ENCODE measurements at places on chromosomes 6 and 20.

DNA sequence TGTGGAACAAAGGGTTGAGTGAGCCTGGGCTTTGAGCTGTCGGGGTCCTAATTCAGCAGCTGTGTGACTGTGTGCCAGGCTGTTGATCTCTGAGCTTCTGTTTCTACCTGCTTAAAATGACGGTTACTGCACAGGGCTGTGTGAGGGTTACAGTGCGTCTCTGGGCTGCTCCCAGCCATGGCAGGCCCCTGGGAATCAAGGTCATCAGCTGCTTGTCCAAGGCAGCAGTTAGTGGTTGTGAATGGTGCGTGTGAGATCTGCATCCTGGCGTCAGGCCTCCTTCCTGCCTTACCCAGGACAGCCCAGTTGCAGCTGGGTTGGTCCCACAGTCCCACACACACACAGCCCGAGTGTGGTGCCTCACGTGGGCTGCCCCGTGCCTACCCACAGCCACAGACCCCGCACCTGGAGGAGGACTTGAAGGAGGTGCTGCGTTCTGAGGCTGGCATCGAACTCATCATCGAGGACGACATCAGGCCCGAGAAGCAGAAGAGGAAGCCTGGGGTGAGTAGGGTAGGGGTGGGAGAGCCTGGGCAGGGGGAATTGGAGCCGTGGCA is 15.6 kb downstream of the GTSF1L start:
- no peak for DNase-seq

DNA sequence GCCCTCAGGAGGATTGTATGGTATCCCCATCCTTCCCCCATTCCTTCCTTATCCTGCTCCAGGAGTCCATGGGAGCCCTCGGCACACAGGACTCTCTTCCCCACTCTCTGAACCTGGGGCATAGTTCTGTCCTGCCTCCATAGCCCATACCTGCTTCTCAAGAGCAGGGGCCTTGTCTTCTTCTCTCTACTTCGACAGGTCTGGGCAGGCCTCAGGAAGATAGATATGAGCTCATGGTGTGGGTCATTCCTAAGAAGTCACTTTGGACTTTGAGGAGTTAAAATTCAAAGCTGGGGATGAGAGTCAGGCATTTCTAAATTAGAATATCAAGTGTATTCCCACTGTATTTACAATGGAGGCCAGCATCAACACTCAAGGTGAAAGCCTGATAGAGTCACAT is 8.4 kb upstream of the ADA start:
- DNase-seq, result no peak

DNA sequence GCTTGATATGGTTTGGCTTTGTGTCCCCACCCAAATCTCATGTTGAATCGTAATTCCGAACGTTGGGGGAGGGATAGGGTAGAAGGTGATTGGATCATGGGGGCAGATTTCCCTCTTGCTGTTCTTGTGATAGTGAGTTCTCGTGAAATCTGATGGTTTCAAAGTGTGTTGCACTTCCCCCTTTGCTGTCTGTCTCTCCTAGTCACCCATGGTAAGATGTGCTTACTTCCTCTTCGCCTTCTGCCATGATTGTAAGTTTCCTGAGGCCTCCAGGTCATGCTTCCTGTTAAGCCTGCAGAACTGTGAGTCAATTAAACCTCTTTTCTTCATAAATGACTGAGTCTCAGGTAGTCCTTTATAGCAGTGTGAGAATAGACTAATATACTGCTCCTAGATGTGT is 19.9 kb downstream of the PFDN4 start:
- DNase-seq, result no peak

- DNase-seq, result no peak
Measured at GRCh38 chr6:5713519-5713918, 293.2 kb downstream of the NRN1 start.

DNA sequence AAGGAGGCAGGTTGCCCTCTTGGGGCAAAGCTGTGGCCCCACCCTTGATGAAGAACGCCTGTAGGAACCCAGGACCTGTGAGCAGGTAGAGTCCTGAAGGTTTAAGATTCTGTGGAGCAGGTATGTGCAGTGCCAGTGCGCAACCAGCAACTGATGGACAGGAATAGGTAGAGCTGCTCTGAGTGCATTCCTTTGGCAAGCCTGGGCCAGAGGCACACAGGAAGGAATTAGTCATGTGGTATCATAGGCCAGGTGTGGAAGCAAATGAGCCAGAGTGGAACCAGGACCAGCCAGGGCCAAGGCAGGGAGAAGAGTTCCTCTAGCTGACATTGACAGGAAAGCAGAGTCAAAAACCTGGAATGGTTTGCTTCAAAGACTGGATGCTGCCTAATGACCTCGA is 1.4 kb upstream of the KHDC1 start:
- DNase-seq, result no peak

- peak; percentile 20 for DNase-seq
Measured at GRCh38 chr20:11912013-11912658, 5.6 kb upstream of the BTBD3 start.

DNA sequence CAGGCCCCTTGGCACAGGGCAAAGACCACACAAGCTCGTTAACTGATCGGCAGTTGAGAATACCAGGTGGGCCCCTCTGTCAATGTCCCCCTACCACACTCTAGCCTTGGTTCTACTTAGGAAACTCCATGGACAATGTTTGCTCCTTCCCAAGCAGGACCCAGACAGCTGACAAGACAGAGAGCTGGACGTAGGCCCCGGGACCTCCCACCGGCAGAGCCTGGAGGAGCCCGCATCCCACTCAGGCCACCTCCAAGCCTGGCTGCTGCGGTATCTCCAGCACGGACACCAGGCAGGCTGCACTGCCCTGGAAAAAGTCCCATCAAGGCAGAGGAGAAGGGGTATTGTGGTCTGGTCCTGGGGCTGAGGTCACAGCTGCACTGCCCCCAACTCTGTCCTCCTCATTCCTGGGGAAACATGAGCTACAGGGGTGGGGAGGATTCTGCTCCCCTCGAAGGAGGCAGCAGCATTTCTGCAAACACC is 6.2 kb upstream of the GRM4 start:
- DNase-seq, result no peak

DNA sequence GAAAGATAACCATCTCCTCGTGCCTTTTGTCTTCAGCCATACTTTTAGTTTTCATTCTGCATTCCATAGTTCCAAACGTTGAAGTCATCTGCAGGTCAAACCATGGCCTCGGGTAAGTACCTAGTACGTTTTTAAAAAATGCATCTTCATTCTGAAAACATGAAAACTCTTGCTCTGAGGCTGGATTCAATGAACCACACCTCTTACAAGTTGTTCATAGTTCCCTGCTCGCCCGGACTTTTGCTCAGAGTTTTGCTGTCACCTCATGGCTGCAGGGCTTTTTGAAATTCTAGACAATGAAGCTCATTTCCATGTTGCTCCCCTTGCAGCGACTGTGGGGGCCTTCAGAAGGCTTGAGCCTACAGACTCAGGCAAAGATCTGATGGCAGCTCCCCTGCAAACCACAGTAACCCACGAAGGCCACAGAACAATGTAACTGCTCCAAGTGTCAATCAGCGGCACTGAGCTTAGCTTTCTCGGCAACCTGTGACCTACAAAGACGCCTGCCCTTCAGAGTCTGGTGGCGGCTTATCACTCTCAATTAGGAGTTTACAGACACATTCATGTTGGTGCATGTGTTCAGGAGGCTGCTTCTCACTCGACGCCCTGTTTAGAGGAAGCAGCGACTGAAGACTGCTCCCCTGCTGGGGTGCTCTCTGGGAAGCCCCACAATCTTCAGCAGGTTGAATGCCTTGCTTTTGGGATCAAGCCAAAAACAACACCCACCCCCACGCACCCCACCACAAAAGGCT is 61.2 kb downstream of the FOXC1 start:
- DNase-seq, result peak; percentile 25

DNA sequence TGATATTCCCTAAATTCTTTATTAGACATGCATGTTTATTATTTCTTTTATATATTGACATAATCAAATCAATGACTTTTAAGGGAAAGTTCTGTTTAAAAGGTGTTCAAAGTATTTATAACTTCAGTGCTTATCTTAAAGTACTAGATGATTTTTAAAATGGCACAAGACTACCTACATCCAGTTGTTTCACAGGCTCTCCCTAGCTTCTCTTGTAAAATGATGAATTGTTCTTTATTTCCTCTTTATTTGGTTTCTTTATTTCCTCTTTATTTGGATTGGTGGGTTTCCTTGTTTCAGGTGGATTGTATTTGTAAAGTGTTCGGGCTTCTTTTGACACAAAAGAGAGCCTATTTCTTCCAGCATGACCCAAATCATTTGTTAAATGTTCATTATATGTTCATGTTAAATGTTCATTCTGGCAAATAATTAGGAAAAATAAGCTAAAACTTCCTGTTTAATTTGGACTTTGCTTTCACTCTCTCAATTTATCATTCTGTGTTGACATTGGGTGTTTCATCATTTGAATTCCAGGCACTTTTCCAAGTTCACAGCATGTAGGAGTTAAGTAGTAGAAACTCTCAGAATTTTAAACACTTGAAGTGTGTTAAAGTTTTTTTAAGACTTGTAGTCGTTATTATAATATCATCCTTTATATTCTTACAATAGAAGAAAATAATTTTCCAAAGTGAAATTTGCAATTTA is 24.6 kb downstream of the MLIP start:
- peak; percentile 6 for DNase-seq

GRCh38 chr20:32484958-32485769 is 100.0 kb downstream of the NOL4L start:
- DNase-seq, result peak; percentile 87

- DNase-seq, result peak; percentile 51
Measured at GRCh38 chr6:75526502-75527127, 33.0 kb upstream of the FILIP1 start.

- no peak for DNase-seq
Measured at GRCh38 chr6:137704802-137705159, 162.3 kb upstream of the TNFAIP3 start.

DNA sequence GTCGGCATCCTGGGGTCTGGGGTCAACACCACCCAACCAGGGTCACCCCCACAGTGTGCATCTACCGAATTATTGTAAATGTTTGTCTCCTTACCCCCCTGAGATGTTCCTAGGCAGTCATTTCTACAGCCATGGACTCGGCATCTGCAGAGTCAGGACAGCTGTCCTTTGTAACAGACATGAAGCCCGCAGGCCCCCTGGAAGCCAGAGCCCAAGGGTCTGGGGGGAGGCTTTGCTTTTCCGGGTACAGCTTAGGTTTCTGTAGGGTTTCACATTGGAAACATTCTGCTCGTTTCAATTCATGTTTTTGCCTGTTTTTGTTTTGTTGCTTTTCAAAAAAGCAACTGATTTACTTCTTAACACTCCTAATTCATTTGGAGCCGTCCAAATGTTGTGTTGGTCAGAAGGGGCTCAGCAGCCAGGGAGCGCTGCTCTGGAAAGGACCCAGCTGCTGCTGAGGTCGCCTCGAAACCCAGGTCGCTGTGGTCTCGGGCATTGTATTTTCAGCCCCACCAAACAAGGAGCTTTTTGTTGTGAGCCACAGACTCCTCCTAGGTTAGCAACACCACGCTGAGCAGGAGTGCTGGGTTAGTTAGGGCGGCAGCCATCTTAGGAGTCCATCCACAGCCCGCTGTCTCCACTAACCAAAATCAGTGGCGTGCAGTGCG is 160.4 kb downstream of the TMEM242 start:
- DNase-seq, result no peak

GRCh38 chr6:11209369-11209768 is 23.1 kb downstream of the NEDD9 start:
- no peak for DNase-seq

- DNase-seq, result peak; percentile 59
Measured at GRCh38 chr20:47850146-47850545, 64.9 kb upstream of the SULF2 start.

- no peak for DNase-seq
Measured at GRCh38 chr6:30349421-30350177, 4.6 kb downstream of the RPP21 start.

DNA sequence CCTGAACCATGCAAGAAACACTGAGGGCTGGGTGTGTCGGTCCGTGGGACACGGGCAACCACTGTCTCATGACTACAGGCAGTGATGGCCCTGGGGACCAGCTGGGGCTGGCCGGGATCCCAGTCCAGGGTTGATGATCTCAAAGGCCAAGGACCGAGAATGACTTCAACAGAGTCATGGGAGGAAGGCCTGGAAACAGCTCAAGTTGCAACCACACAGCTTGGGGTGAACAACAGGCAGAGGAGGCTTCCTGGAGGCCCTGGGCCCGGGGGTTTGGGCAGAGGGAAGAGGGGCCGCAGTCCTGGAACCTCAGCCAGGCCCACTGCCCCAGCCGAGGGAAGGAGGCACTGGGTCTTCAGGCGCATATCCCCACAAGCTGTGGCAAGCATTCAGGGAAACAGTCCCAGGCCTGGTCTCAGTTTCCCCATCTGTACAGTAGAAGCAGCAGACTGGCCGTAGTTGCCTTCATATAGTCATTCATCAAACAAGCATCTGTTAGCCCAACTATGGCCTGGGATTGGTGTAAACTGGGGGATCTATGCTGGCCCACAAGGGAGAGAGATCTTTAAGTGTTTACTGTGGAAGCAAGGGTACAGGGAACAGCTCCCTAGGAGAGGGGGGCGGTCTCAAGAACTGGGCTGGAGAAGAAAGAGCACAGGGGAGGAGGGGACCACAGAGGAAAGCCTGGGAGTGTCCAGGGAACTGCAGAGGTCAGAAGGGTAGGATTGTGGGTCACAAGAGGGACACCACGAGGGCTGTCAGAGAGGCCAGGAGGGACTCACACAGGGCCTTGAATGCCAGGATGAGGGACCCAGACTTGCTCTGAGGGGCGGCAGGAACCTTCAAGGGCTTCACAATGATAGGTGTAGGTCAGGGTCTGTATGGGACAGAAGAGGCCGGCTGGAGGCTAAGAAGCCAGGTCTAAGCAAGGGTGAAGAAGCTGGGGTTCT is 2.1 kb downstream of the MYL9 start:
- peak; percentile 77 for DNase-seq

DNA sequence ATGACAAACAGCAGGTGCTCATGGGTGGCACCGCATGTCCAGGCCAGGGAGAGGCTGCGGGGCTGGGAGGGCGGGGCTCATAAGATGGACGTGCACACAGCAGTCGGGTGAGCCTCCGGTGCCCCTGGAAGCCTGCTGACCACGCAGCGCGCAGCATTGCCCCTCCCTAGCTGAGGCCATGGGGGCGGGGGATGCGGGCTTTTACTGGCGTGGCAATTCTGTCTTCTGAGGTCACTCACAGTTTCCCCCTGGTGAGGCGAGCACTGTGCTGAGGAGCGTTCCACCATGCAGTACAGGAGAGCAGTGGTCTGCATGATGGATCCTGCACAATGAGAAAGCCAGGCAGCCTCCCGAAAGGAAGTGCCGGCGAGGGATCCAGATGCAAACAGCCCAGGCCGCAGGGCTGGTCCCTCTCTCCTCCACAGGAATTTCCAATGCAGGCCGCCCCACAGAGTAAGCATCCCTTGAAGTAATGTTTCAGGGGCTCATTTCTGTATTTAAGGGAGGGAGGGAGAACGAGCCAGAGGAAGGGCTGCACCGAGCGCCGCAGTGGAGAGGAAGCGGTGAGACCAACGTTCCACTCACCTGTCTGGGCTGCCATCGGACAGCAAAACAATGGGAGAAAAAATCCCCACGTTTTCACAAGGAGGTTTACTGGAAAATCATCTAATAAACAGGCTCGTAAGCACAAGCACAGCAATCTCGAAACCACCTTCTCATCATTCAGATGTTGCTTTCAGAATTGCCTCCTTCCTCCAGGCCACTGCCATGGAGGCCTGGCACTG is 56.0 kb downstream of the IRF4 start:
- no peak for DNase-seq

- DNase-seq, result no peak
Measured at GRCh38 chr6:39327507-39327906, 5.0 kb upstream of the KCNK16 start.
